ENCODE measurements at places on chromosomes 7 and 10.

DNA sequence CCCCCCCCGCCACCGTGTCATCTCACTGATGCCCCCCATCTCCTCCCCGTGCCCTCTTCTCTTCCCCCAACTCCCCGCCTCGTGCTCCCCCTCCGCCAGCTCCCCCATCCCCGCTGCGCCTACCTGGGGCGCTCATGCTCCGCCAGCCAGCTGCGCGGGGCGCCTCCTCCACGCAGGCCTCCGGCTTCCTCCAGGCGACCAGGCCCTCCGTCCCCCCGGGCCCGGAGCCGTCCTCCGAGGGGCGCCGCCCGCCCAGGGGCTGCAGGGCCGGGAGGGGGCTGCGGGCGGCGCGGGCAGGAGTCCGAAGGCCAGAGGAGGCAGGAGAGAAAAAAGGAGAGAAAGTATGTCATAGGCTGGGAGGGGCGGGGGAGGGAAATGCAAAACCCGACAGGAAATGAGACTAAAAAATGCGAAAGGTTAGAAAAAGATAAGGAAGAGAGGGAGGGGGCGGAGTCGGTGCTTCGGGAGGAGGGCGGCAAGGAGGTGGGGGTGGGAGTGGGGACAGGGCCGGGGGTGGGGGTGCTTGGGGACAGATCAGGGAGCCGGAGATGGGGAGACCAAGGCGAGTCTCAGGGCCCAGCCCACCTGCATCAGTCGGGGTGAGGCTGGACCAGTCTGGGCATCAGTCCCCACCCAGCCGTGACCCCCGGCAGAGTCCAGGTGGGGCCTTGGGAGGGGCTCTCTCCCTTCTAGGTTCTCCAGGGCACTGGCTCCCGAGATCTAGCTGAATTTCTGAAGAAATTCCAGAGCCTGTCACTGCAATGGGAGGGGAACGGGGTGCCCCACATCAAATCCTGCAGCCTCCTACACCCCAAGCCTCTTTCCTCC, at the start of gene CARD11:
Gene CARD11 (minus strand): TSS at position 324 of the 828 bp plus-strand sequence. CDS start 85,361 bp downstream, outside the sequence.
- no peak for DNase-seq

- no peak for DNase-seq
Observed at GRCh38 chr7:151367284-151367683, 25.7 kb downstream of the NUB1 start.

- DNase-seq, result no peak
Observed at GRCh38 chr10:22611425-22612115, 102.8 kb downstream of the PIP4K2A start.

GRCh38 chr7:134565643-134566136, 16.8 kb downstream of the AKR1B15 start:
- DNase-seq, result no peak

GRCh38 chr7:30950197-30950596, 13.6 kb upstream of the GHRHR start:
- DNase-seq, result no peak

- no peak for DNase-seq
Observed at GRCh38 chr10:14684354-14684753, 90.3 kb downstream of the FAM107B start.

DNA sequence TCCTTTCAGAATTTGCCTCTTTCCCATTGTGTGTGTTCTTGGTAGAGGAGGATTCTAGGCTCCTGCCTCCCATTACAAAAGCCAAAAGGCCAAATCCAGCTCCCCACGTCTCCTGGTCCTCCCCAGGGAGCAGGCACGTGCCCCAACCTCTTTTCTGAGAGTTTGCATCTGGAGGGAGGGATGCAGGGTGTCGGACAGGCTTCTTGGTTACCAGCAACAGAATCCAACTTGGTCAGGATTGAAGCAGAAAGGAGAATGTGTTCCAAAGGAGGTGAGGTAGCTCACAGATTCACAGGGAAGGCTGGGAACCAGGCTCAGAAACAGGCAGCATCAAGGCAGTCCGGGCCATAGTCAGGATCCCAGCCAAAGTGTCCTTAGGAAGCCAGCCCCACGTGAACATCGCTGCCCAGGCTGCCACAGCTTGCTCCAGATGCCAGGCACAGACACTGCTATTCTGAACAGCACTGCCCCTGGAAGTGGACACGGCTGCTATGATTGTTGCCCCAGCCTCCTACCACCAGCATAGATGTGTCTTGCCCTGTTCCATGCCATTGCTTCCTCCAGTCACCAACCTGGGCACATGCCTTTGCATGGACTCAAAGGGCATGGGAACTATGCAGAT, 264.2 kb upstream of the ZMIZ1 start:
- no peak for DNase-seq

- DNase-seq, result no peak
Observed at GRCh38 chr7:144404946-144405345, 1.5 kb upstream of the NOBOX start.

DNA sequence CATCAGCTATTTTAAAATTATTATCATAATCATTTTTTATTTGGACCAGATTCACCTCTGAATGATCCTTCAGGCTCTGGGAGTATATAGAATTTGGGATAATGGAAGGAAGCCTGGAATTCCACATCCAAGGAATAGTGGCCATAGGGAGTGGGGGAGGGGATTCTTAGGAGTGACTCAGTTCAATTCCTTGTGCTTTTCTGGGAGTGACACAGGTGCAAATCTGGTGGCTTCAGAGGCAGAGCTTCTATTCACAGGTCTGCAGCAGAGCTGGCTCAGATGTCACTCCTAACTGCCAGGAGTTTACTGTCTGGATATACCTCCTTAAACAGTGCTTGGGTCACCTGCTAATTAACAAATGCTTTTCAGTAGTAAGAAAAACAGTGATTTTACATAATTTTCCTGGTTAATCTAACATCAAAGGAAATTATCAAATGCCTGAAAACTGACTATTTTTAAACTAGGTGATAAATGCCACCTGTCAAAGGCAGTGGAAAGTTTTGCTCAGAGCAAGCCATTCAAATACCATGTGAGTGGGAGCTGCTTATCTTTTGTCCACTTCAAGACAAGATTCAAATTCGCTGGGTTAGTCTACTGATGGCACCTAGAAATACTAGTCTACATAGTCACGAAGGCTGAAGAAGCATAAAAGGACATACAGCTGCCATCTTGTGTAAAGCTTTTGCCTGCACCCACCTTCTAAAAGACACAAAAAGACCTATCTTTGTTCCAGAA, 106.7 kb upstream of the LAMB4 start:
- no peak for DNase-seq

DNA sequence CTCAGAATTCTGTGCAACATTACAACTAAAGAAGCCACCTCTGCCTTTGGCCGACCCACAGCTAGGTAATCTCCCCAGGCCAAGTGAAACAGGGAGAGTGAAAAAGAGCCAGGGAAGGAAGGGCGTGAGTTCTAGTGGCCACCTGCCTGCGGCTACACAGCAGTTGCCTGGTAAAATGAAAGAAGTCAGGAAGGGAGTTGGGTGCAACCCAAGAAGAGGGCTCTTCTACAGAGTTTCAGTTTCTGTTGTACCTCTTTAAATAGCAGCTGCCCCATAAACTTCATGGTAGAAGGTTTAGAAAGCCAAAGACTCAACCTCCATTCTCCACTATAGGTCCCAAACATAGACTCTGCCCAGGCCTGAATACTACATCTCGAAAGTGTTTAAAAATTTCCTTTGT, 76.2 kb upstream of the TMEM168 start:
- DNase-seq, result no peak

DNA sequence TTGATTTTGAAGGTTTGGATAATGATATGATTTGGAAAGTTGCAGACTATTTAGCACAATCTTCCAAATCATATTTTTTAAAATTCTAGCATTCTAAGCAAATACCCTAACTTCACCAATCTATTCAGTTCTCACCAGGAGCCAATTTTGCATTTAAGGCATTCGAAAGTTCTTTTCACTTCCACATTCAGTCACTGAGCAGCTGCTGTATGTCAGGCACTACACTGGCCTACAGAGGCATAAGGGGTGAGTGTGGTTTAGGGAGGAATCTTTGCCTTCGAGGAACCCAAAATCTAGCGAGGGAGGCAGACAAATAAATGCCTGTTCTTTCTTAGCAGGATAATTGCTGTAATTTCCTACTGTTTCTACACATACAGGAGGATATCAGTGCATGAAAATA, 10.7 kb upstream of the UCN3 start:
- DNase-seq, result no peak

DNA sequence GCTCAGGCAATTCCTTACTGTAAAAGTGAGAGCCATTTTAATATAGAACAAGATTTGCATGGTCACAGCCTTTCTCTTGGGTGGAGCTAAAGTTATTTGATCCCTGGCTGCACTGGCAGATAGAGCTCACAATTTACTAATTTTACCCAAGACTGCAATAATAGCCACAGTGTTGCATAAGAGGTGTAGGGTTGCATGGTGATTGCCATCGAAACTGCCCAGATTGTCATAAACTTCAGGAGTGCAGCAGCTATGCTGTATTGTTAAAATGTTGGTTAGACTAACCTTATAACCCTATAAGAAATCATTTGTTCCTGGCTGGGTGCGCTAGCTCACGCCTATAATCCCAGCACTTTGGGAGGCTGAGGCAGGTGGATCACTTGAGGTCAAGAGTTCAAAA, 50.0 kb downstream of the VCL start:
- DNase-seq, result no peak

- DNase-seq, result no peak
Observed at GRCh38 chr7:128799451-128799850, 7.7 kb downstream of the CCDC136 start.

GRCh38 chr10:124231168-124232155, 138.1 kb upstream of the CHST15 start:
- DNase-seq, result no peak

DNA sequence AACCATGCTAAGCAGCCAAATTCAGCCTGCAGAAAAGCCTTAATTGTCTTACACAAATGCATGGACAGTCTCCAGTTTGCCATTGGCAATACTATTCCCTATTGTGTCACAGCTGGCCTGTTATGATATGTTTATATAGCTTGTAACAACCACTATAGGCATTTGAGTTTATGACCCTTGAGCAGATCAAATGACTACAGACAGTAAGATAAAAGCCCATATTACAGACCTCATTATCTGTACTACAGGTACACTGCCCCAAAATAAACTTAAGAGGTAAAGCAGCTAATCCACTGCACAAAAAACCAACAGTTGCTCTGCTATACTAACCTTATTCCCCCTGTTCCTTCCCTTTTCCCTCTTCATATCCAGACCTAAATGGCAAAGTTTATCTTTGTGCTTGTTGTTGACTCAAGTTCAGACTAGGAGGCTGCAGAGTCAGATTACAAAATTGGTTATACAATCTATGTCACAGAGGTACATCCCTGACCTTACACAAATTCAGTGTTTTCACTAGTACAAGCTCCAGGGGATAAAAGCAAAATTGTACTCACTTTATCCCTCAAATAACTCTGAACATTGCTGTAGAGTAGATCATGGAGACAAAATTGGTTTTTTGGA, 218.4 kb downstream of the GRM8 start:
- no peak for DNase-seq

DNA sequence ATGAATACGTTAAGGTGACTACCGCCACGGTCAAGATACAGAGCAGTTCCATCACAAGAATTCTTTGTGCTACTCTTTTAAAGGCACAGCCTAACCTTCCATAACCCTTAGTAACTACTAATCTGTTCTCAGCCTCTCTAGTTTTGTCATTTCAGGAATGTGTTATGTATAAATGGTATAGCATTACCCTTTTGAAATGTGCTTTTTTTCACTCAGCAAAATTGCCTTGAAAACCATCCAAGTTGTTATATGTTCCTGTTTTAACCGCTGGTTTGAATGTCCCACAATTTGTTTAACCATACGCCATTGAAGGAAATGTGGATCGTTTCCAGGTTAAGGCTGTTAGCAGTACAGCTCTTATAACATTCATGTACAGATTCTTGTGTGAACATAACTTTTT, 32.0 kb downstream of the WAC start:
- DNase-seq, result no peak

- DNase-seq, result no peak
Observed at GRCh38 chr7:46580766-46581165, 659.7 kb upstream of the IGFBP3 start.

- DNase-seq, result no peak
Observed at GRCh38 chr7:10568891-10569290, 404.8 kb upstream of the PHF14 start.

- no peak for DNase-seq
Observed at GRCh38 chr7:40866601-40867000, 731.8 kb downstream of the SUGCT start.

GRCh38 chr7:96614154-96614867, 95.3 kb downstream of the SEM1 start:
- no peak for DNase-seq

GRCh38 chr7:152108359-152108758, 82.9 kb downstream of the GALNT11 start:
- no peak for DNase-seq

- DNase-seq, result no peak
Observed at GRCh38 chr7:2737771-2738540, 50.0 kb downstream of the AMZ1 start.

DNA sequence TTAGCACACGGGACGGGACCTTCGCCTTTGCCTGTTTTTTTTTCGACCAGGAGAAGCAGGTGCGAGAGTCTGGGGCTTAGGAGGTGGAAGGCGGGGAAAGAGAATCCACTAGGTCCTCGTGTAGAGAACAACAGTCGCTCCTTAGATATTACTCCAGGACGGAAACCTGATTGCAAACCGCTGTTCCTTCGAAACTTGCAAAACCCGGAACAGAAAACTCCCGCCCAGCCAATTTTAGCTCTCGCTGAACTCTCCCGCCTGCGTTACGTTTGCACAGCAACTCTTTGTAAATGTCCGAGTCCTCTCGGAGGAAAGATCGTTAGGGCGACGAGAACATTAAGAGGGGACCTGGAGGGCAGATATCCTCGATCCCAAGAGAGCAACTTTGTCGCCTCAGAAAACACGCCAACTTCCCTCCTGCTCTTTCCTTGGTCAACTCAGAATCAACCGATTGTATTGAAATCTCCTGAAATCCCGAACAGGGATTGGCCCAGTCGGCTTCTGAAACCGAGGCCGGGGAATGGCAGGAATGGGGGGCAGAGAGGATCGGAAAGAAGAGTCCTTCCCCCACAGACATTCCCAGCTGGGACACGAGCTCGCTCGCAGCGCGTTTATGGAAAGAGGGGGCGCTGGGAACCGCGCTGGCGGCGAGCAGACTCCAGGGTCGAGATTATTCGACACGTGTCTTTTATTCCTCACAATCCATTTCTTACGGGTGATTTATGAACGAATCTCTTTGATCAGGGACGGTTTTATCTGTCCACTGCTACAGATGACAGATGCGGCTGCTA, 9.9 kb downstream of the TWIST1 start:
- no peak for DNase-seq

DNA sequence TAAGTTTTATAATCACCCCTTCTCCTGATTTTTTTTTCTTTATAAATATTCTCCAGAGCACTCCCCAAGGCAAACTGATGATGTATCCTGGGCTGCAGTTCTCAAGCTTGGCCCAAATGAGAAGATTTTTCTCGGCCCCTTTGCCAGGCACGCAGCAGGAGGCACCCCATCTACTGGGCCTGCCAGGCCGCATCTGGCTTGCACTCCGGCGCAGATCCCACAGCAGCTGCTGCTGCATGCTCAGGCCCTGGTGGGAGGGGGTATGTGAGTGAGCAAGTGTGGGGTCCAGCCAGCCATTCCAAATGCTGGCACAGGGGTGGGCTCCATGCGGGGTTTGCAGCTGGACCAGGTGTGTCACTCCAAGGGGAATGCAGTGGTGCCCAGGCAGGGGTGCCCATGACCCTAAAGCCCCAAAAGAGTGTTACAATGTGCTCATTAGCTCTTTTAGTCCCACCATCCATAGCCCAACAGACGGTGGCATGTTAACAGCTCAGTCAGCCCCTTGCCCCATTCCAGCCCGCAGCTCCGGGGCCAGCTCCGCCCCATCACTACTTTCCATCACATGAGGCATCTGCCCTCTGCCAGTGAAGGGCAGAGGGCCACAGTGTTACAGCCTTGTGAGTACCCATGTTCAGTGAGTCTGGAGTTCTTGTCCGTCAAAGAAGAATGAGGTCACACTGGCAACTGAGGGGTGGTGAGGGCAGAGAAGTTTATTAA, 25.9 kb downstream of the OAT start:
- DNase-seq, result no peak

All from anterior cingulate cortex (tissue), 58 donors.